ENCODE measurements at places on chromosomes 7 and 10.

GRCh38 chr10:77553311-77553710 lies 84.3 kb downstream of the KCNMA1 start:
- DNase-seq, result no peak

GRCh38 chr7:94382132-94382531 lies 12.6 kb upstream of the COL1A2 start:
- DNase-seq, result no peak

GRCh38 chr7:90165724-90166123 lies 11.5 kb downstream of the STEAP1 start:
- no peak for DNase-seq

- no peak for DNase-seq
Observed at GRCh38 chr7:84637568-84638338, 443.2 kb upstream of the SEMA3A start.

- no peak for DNase-seq
Observed at GRCh38 chr10:69583106-69583505, 9.9 kb upstream of the NEUROG3 start.

DNA sequence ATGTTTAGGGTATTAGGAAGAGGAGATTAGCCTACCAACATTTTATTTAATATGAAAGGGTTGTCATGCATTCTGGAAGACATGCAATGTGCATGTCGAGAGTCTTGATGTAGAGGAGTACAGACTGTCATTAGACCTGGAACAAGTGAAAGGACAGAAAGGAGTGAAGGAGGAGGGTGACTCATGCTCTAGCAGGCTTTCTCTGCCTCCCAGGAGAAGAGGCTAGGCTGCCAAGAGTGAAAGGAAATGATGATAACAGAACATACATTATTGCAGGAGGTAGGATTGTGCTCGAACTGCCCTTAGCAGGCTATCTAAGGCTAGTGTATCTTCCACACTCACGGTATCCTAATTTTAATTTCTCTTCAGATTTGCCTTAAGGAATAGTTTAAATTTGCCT lies 228.8 kb downstream of the EXOC4 start:
- DNase-seq, result no peak

GRCh38 chr10:29932991-29933390 lies 126.4 kb downstream of the JCAD start:
- DNase-seq, result no peak

DNA sequence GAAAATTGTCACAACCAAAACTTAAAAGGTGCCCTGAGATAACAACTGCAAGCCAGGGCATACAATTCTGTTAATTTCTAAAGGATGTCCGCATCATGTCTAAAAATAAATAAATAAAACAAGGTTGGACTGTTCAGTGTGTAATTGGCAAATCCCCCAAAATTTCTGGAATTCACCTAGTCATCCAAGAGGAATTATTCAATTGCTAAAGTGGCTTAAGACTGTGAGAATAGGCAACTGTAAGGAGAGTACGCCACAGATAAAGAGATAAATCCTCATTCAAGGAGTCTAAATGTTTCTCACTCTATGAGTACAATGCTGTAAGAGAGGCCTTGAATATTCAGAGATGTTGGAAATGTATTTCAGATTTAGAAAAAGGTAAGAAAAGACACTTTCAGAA lies 37.2 kb downstream of the PIK3AP1 start:
- no peak for DNase-seq

DNA sequence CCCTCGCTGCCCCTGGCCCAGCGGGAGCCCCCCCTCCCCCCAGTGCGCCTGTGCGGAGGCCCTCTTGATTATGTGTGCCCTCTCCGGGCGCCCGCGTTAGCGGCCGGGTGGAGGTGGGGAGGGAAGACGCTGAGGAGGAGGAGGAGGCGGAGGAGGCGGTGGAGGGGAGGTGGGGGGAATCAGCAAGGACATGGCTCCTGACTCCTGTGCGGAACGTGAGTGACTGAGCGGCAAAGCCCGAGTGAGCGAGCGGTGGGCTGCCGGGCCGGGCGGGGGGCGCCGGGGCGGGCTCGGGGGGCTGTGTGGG lies 201 bp downstream of the MLLT10 start:
- no peak for DNase-seq

DNA sequence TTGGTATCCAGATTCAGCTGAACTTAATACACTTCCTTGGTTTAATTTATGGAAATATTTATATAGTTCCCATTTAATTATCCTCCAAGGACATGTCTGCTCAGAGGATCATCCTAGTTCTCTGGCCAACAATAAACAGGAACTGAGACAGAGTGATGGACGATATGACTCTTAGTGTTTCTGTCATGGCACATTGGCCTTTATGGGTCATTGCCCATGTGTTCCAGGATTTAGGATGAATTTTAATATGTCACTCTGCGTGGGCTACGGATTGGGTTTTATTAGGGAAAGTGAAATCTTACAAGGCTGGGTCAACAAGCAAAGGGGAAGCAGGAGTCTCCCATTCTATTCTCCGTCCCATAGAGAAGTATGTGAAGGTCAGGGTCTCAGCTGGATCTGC lies 18.8 kb upstream of the TNPO3 start:
- no peak for DNase-seq

- DNase-seq, result no peak
Observed at GRCh38 chr10:125638555-125638954, 44.4 kb downstream of the TEX36 start.

- DNase-seq, result no peak
Observed at GRCh38 chr7:7653593-7654187, 13.1 kb downstream of the UMAD1 start.

- DNase-seq, result no peak
Observed at GRCh38 chr7:74480861-74481417, 27.2 kb downstream of the GTF2IRD1 start.

- no peak for DNase-seq
Observed at GRCh38 chr10:90905925-90906324, 15.0 kb downstream of the ANKRD1 start.

DNA sequence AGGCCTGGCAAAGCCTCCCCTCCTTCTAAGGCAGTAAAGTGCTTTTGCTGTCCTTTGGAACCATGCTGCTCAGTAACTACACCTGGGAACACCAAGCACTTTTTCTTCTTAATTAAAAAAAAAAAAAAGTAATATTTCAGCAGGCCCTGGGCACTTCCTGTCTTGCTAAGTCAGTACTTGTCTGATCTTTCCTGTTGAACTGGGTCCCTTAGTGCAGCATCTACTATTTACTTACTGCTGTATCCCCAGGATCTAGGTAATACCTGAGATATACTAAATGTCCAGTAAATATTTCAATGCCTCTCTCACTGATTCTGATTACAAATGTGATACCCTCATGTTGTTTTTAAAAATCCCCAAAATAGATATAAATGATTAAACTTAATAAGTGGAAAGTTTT lies 77.4 kb downstream of the PPP1R3C start:
- no peak for DNase-seq

- DNase-seq, result no peak
Observed at GRCh38 chr7:156773966-156774365, 119.0 kb downstream of the LMBR1 start.

GRCh38 chr7:904847-905246 lies 28.5 kb downstream of the GET4 start:
- DNase-seq, result no peak

DNA sequence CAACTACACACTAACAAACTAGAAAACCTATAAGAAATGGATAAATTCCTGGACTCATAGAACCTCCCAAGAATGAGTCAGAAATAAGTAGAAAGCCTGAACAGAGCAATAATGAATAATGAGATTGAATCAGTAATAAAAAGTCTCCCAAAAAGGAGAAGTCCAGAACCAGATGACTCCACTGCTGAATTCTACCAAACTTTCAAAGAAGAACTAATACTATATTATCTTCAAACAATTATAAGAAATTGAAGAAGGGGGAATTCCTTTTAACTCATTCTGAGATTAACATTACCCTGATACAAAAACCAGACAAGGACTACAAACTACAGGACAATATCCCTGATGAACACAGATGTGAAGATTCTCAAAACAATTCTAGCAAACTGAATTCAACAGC lies 47.8 kb upstream of the CDK6 start:
- no peak for DNase-seq

DNA sequence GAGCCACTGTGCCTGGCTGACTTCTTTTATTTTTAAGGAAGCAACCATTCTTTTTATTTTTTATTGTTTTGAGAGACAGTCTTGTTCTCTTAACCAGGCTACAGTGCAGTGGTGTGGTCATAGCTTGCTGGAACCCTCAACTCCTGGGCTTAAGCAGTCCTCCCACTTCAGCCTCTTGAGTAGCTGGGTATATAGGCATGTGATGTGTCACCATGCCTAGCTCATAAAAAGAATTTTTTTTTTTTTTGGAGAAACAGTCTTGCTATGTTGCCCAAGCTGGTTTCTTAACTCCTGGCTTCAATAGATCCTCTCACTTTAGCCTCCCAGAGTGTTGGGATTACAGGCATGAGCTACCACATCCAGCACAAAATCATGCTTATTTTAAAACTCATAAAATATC lies 5.8 kb downstream of the MCU start:
- DNase-seq, result no peak

All from CD4-positive, alpha-beta T cell treated with Interleukin-15 for 1 hour (primary cell).